ENCODE measurements at places on chromosomes 16 and 17.

DNA sequence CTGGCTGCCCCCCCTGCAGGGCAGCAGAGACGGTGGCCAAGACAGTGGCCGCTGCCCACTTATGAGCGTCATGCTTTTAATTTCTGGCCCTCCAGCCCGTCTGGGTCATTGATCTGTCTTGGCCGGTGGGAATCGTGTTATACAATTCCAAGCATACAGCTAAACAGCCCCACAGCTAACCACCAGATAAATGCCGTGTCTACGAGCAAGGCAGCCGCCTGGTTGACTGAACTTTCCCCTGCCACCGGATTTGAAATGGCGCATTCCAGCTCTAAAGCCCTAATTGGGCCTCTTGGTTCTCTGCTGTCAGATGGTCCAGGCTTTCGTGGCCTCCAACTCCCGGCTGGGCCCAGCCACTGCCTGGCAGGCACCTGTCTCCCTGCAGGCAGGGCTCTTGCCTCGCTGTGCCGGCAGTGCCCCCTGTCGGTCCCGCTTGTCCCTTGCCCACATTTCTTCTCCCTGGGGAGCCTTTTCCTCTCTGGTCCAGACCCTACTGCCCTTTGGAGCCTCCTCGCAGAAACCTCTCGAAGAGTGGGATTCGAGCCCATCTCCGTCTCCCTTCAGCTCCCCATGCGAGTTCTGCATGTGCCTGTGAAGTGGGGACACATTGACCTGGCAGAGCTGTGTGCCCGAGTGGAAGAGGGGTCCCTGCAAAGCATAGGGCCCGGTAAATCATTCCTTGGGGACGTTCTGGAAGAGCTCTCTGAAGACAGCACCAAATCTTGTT, 1.8 kb upstream of the RBFOX3 start:
- DNase-seq: peak; percentile 76

DNA sequence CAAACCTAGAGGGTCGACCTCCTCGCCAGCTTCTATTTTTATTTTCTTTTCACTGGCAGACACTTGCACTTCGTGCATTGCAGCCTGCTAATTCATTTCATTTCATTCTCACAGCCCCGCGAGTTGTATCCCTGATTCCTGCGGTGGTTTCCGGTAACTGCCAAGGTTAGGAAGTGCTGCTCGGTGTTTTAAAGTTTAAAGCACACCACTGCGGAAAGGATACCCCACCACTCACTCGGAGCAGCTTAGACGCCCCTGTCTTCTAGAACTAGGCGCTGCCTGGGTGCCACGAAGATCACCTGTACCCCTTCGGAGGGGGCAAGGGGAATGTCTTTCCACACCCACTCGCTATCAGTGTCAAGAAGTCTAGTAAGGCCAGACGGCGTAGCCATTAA, 509 bp downstream of the CNEP1R1 start:
- no peak for DNase-seq

DNA sequence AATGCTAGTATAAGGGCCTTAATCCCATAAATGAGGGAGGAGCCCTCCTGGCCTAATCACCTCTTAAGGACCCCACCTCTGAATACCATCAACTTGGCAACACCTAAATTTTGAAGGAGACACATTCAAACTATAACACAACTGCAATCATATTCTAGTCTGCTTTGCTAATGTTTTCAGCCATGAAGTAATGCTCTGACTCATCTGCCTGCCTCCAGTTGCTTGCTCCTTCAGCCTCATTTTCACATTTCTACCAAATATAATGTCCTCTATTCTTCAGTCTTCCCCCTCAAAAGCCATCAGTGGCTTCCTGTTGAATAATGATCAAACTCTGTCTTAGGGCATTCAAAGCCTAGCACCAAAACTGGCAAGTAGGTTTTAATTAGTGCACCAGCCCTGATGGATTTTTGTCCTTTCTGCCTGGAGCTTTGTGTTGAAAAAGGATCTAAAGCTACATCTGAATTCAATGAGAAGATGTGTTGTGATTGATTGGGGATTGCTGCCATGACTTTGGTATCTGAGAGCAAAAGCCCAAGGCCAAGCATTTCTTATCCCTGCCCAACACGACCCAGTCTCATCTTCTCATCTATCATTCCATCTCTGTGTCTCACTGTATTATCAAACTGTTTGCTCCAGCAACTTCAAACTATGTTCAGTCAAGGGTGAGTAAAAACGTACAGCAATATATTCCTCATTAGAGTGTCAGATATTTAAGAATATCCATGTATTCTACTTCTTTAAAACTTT, 140.8 kb upstream of the ELAC2 start:
- no peak for DNase-seq

DNA sequence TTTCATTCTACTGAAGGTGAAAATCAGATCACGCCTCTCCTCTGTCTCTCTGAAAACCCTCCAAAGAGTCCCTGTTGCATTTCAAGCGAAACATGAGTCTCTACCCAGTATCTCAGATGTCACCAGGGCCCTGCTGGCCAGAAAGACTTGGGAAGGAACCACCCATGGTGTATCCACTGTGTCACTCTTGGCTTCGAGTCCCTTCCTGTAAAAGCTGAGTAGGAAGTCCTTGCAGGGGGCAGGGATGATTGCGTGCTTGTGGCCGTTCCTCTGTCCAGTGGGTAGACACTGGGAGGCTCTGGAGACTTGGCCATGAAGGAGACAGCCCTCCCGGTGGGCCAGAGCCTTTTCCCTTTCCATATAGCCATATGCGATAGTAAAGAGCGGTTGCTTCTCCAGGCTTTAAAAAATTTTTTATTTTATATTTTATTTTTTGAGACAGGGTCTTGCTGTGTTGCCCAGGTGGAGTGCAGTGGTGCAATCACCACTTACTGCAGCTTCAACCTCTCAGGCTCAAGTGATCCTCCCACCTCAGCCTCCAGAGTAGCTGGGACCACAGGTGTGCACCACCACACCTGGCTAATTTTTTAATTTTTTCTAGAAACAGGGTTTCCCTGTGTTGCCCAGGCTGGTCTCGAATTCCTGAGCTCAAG, 19.0 kb upstream of the RMI2 start:
- DNase-seq: no peak

DNA sequence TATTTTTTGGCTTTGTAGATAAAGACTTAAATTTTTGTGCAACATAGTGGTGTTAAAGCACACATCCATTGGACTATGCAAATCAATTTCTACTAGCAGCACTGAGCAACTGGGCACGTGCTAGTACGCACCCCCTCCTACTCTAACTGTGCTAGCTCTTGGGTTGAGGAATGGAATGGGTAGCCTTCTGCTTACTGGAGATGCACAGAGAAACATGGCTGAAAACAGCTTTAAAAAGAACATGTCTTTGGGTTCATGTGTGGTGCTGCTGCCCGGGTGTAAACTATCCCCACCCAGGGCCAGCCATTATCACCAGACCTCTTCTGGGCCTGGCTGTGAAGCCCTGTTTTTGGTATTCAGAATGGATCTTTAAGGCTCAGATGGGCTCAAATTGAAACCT, 7.3 kb downstream of the ESRP2 start:
- no peak for DNase-seq

- DNase-seq: no peak
These were observed 1.4 kb downstream of the WIPI1 start for GRCh38 chr17:68455901-68456338.

- no peak for DNase-seq
These were observed 136.5 kb downstream of the CMIP start for GRCh38 chr16:81581107-81581506.

DNA sequence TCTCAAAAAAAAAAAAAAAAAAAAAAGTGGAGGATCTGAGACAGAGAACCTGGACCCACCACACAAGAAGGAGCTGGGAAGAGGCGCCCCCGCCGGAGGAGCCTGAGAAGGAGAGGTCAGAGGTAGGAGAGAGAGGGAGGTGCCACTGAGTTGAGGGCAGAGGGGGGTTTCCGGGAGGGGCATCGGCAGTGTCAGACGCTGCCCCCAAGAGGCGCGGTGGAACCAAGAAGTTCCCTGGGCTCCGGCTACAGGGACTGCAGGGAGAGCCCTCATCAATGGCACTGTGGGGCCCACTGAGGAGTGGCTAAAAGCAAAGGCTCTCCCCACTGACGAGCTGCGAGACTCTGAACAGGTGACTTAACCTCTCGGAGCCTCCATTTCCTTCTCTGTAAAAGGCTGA, 4.2 kb downstream of the CCDC42 start:
- DNase-seq: peak; percentile 21

- DNase-seq: no peak
These were observed 616.9 kb upstream of the SOX9 start for GRCh38 chr17:71503710-71504465.

GRCh38 chr17:61029181-61029580, 351.5 kb downstream of the BCAS3 start:
- no peak for DNase-seq

GRCh38 chr17:77615703-77616253, 342.7 kb upstream of the TNRC6C start:
- DNase-seq: no peak

Data from activated CD4-positive, alpha-beta T cell treated with anti-CD3 and anti-CD28 coated beads, Interleukin-2, amount 50 U/mL, for 48 hours (primary cell).